ENCODE measurements at places on chromosomes 12 and 14. TPM values are rescaled to one million over a fixed set of nuclear protein-coding genes. Genes with fewer than 3 reads are reported as not detected.

CLEC2B gene
- under 0.01 TPM for total RNA-seq

ATL1 gene
- 5.6 TPM for total RNA-seq

ABCD2 gene
- total RNA-seq = 0.30 TPM

ART4 gene
- total RNA-seq = 6.5 TPM

RAPGEF3 gene
- total RNA-seq = 6.1 TPM

TXNDC16 gene
- total RNA-seq = 0.88 TPM

MSRB3 gene
- 121 TPM for total RNA-seq

MYH6 gene
- total RNA-seq = not detected

ZNF84 gene
- total RNA-seq = 29.0 TPM

VRK1 gene
- total RNA-seq = 26.4 TPM

INSM2 gene
- total RNA-seq = not detected

IRAK3 gene
- 11.6 TPM for total RNA-seq

KRT76 gene
- not detected for total RNA-seq

OTX2 gene
- total RNA-seq = not detected

ERP29 gene
- 66.8 TPM for total RNA-seq

NOP9 gene
- 23.9 TPM for total RNA-seq

GPX2 gene
- not detected for total RNA-seq

RIN3 gene
- total RNA-seq = 9.0 TPM

CPNE6 gene
- not detected for total RNA-seq

CISTR gene
- total RNA-seq = not detected

ESPL1 gene
- 0.59 TPM for total RNA-seq

ACSM4 gene
- not detected for total RNA-seq

MGAT4C gene
- under 0.01 TPM for total RNA-seq

OR10AD1 gene
- total RNA-seq = not detected

ZDHHC22 gene
- not detected for total RNA-seq

SMOC1 gene
- total RNA-seq = not detected

DPY19L2 gene
- 0.30 TPM for total RNA-seq

GALNT16 gene
- 2.1 TPM for total RNA-seq

LRTM2 gene
- not detected for total RNA-seq

NRL gene
- 0.69 TPM for total RNA-seq

SLC39A9 gene
- total RNA-seq = 198 TPM

PSMD9 gene
- total RNA-seq = 41.6 TPM

SLC38A2 gene
- 504 TPM for total RNA-seq

DHH gene
- not detected for total RNA-seq

TPH2 gene
- total RNA-seq = not detected

BLOC1S1 gene
- 82.0 TPM for total RNA-seq

MYO1H gene
- total RNA-seq = not detected

SERPINA3 gene
- total RNA-seq = 4.6 TPM

NKX2-1 gene
- not detected for total RNA-seq
